ENCODE measurements at places on chromosomes 1 and 21. TPM values are rescaled to one million over a fixed set of nuclear protein-coding genes. Genes with fewer than 3 reads are reported as not detected.

The LRRC47 gene
- total RNA-seq = 32.2 TPM

The SLC6A17 gene
- total RNA-seq = not detected

The TMIGD3 gene
- 9.7 TPM for total RNA-seq

The SYT6 gene
- total RNA-seq = not detected
